ENCODE measurements at places on chromosomes 3 and 15. TPM values are rescaled to one million over a fixed set of nuclear protein-coding genes. Genes with fewer than 3 reads are reported as not detected.

ITIH4 gene
- total RNA-seq, result 29.2 TPM

DNA sequence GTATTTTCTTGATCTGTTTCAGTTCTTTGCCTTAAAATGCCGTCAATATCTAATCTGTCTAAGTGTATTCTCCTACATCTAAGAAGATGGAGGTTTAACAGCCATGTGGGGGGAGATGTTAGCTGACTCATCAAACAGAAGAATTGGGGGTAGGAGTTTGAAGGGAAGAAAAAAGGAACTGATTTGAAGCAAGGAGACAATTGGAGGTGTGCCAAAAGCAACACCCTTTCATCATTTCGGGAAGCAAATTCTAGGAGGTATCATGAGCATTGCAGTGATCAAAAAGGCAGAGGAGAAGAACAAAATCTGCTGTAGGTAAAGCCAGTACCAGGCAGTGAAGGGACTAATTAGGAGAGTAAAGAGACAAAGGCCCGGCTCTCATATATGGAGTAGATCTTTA, 337.3 kb upstream of the TBC1D5 start:
- DNase-seq, result no peak

DNA sequence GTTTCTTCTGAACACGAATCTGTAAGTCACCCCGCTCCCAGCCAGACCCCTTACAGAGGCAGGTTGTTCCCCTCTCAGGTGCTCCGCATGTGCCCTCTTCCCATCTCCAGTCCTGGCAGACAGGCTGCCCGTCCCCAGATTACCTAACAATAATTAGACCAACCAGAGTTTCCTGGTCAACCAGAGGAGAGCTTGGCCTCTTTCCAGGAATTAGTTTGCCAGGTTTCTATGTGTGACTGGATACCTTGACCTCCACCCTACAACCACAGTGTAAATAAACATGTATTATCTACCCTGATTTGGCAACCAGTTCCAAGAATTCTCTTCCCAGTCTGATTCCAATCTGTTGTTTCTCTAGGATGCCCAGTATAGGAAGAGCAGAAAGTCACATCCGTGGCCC, 178.0 kb upstream of the UMPS start:
- no peak for DNase-seq

ZCWPW2 gene
- total RNA-seq, result 0.25 TPM

- DNase-seq, result no peak
Observed at GRCh38 chr3:48565591-48566400, 2.2 kb upstream of the UCN2 start.

DNA sequence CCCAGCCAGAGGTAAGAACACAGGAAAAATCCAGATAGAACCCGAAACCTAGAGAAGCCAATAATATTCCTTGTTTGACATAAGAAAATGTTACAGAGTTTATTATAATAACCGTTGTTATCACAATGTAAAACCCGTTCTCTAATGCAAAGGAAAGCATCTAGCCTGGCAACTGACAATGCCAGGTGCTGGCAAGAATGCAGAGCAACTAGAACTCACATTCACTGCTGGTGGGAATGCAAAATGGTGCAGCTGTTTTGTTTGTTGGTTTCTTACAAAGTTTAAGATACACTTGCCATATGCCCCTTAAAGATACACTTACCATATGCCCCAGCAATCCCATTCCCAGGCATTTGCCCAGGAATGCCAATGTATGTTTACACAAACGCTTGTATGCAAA, 23.4 kb downstream of the VPS39 start:
- DNase-seq, result no peak

DNA sequence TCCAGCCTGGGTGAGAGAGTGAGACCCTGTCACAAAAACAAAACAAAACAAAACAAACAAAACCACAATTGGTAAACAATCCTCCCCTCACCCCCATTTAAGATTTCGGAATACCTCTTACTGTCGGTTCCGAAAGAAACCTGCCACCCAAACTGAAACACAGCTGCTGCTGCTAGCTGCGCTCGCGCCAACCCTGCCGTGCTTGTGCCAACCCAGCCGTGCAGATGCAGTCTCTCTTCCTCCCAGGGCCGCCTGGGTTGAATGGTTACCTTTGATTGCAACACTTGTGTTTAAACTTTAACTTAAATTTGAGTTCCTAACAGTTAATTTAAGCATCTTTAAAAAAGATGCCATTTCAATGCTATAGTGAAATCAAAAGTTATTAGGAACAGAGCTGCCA, 28.5 kb upstream of the SPTBN5 start:
- no peak for DNase-seq
